CD4-positive, alpha-beta T cell treated with Interferon gamma for 1 hour (primary cell): ENCODE measurements at places on chromosomes 5 and 9.

DNA sequence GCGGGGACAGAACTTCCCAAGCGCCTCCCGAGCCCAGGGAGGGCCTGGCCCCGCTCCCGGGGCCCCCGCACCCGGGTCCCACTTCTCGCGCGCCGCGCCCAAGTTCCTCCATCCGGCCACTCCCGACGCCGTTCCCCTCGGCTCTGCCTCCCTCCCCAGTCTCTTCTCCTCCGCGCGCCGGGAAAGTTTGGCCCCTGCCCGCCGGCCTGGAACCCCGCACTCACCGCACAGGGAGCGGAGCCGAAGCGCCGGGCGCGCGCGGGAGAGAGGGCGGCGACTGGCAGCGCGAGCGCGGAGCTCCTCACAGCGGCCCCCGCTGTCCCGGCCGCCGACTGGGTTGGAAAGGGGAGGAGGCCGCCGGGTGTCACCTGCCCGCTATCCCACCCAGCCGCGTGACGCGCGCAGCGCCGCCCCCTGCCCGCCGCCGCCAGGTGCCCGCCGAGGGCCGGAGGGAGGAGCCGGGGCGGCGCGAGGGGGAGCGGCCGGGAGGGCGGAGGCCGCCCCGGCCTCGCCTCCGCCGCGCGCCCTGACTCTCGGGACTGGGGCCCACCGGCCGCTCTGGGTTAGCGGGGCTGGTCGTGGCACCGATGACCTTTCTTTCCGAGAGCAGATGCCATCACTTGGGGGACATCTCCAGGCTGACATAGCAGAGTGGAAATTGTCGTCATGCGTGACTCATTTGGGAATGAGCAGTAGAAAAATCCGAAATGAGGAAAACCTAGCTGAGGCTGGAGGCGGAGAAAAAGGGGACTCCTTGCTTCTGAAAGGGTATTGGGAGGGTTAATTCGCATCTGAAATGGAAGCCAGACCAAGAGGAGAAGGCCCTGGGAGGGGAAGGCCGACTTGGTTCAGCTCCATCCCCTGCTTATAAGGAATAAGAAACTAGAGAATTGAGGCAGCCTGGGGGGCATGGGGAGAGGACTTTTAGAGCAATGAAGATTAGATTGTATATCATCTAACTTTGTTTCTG, at the start of gene ELOVL7:
Gene ELOVL7, minus strand, starts transcription at position 334 of the 970 bp plus-strand sequence. CDS start 56,872 bp downstream, outside the sequence.
- peak; percentile 5 for DNase-seq

DNA sequence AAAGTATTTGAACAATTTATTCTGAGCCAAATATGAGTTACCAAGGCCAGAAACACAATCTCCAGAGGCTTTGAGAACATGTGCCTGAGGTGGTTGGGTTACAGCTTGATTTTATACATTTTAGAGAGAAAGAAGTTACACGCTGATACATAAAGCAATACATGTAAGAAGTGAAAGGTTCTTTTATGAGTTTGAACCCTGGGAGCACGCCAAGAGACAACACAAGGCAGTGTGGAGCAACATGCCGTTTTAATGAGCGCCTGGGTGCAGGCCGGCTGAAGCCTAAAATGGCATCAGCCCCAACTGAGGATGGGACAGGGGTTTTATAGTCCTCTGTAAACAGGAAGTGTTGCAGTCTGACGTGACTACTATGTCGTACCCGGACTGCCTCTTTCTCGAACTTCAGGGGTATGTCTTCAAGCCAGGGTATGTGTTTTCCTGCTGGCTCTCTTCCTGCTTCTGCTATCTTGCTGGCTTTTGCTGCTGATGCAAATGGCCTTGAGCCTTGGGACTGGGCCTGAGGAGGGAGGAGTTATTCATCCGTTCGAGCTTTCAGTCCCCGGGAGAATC, 193.7 kb downstream of the CYLC2 start:
- no peak for DNase-seq

DNA sequence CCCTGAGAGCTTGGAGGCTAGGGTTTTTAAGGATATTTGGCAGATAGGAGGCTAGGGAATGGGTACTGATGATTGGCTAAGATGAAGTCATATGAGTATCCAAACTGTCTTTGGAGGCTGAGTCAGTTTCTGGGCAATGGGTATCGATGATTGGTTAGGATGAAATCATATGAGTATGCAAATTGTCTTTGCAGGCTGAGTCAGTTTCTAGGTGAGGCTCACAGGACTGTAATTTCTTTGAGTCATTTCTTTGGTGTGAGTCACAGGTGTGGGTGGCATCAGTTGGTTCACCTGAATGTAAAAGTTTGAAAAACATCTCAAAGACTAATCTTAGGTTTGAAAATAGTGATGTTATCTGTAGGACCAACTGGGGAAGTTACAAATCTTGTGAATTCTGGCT, 1068.0 kb downstream of the NR2F1-AS1 start:
- DNase-seq = no peak

DNA sequence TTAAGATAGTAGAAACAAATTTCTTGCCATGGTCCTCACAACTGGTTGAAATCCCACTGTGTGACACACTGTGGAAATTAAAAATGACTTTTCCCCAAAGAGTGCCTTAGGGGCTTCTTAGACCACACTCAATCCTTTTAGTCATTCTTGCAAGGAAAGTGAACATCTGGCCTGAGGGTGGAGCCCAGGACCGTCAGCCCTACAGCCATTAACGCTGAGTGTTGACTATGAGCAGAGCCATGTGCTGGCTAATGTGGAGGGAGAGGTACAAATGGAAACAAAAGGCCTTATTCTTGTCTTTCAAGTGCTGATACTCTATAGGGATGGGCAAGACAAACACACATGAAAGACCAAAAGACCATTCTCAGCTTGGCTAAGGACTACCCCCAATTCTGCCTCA, 456.5 kb downstream of the ZSWIM6 start:
- DNase-seq = no peak

GRCh38 chr5:133242221-133242835, 190.5 kb downstream of the HSPA4 start:
- no peak for DNase-seq

DNA sequence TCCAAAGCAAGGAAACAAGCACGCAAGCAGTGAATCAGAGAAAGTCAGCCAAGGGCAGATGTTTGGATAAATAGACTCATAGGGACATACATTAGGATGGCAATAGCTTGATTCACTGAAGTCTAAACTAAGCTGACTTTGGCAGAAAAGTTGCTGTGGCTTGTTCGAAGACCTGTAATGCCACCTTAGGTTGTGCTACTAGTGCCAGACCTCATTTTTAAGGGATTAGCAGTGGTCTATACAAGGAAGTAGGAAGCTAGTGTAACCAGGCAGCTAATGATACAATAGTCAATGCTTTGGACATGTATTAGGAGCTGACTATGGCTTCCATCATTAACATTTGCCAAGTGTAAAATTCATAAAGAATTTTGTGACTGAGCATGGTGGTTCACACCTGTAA, 63.1 kb downstream of the FCHO2 start:
- no peak for DNase-seq

- DNase-seq = no peak
Measured at GRCh38 chr5:40616781-40617180, 62.9 kb upstream of the PTGER4 start.

- no peak for DNase-seq
Measured at GRCh38 chr5:57036761-57037160, 84.8 kb upstream of the MIER3 start.

GRCh38 chr5:88245241-88245892, 23.3 kb downstream of the TMEM161B start:
- no peak for DNase-seq

DNA sequence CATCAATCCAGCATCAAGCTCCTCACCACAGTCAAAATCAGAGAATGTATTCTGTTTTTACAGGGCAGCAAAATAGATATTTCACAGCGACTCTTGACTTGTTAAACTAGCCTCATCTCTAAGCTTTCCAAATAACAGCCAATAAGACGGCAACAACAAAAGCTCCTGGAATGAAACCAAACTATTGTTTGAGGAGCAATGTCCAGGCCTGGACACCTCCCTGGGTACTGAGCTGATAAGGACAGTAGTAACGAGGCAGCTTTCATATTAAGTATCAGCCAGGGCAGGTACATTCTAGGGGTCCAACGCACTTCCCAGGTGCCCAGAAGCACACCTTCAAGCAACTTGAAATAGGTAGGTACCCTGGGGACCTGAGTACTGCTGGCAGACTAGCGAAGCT, 260.3 kb downstream of the ENC1 start:
- no peak for DNase-seq

- no peak for DNase-seq
Measured at GRCh38 chr9:104882566-104882965, 45.4 kb downstream of the ABCA1 start.

GRCh38 chr5:19767987-19768386, 220.0 kb downstream of the CDH18 start:
- no peak for DNase-seq

DNA sequence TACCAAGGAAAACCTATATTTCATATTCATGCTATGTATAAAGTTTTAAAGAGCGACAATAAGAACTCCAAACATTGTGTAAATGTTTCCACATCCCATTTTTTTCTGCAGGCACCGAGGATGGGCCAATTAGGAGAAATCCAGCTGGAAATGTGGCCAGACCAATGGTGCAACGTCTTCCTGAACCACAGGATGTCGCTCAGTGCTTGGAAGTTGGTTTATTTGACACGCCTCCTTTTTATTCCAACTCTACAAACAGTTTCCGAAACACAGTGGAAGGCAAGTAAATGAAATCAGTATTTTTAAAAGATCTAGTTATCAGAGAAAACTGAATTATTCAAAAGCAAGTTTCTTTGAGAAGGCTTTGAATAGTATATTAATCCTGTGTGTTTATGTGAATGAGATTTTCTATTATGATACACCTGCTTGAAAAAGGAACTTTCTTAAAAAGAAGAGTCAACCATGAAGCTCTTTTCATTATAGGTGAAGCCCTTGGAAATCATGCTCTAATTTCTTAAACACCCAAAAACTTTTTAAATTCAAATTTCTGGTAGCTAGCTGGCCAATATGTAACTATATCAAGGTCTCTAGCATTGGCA, 9.1 kb downstream of the TYRP1 start:
- DNase-seq = no peak

GRCh38 chr9:16670791-16671190, 199.7 kb downstream of the BNC2 start:
- DNase-seq = no peak

DNA sequence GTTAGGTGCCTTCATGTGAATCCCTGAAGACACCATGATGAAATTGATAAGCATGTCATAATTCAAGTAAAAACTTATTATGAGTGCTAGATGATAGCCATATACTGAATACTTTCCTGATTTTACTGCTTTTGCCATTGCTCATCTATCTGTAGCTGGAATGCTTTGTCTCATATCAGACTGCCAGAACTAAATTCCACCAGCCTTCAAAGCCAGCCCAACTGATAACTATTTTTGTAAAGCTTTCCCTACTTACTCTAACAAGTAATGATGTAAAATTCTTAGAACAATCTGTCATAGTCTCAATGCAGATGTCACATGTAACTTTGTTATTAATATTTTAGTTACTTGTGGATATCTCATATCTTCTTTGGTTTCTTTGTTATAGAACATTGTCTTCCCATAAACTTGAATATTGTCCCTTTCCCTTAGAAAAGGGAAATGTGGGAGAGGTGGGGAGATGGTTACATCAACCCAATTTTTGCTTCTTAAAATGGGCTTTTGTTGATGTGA, 128.3 kb downstream of the ZCCHC7 start:
- DNase-seq = no peak

DNA sequence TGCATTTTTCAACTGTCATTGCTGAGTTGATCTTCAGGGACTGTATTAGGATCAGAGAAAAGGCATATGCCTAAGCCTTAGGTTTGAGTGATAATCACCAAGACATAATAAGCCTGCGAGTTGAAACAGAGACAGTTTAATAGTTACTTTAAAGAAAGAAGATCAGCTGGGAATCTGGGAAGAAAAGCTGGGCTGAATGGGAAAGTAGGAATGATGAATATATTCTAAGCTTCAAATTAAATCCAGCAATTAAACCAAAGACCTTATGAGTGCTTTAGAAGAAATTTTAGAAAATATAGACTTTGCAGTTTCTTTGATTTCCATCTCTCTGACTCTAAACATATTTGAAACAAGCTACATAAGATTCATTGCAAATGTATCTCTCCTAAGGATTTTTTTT, 222.3 kb downstream of the ENC1 start:
- DNase-seq = no peak

DNA sequence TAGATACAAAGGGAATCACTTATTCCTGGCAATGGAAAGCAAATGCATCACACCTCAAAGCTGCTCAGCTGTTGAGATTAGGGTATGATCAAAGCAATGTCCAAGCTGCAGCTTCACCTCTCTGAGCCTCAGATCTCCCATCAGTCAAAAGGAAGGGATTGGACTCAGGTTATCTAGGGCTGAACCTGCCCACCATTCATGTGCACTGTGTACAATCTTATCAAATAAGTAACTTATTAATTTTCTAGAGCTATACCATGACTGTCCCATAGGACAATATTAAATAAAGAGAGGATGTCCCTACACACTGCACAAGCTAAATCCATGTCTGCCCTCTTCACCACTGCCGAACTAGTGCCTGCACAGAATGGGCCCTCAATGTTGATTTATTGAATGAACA, 127.0 kb downstream of the HSD17B3 start:
- no peak for DNase-seq

DNA sequence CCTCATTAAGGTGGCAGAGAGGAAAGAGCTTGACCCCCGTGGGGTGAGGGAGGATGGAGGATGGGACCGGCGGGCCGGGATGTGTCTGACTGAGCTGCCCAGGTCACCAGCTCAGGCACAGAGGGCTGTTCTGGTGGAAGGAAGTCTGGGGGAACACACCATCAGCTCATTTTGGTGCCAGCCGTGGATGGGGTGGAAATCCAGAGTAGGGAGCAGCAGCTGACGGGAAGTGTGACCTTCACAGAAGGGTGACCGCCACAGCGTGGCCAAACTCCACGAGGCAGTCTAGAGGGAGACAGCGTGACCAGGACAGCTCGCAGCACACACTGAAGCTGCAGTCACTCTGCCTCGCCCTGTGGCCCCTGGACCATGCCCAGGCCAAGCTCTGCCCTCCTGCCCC, 45.3 kb upstream of the PHYKPL start:
- DNase-seq = no peak

- DNase-seq = no peak
Measured at GRCh38 chr9:91824601-91825305, 125.3 kb downstream of the ROR2 start.

- peak; percentile 49 for DNase-seq
Measured at GRCh38 chr9:115008536-115009270, 78.3 kb upstream of the TNFSF8 start.

- peak; percentile 52 for DNase-seq
Measured at GRCh38 chr5:172274951-172275753, 8.4 kb downstream of the UBTD2 start.

DNA sequence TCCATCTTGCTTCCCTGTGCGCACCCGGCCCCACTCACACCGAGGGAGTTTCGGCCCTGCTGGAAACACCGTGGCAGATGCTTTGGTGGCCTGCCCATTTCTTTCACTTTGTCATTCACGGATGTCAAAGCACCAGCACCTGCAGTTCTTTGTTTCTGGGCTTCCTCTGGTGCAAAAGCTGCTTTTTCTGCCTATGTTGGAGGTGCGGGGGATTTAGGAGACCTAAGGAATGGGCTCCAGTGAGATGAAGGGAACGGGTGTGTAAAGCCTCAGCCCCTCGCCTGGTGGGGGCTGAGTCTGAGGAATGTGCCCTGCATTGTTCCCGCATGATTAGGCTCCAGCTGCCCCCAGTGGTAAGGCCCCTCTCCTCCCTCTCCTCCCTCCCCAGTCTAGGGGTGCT, 62.3 kb downstream of the THBS4 start:
- DNase-seq = no peak

- no peak for DNase-seq
Measured at GRCh38 chr5:159550951-159551350, 220.7 kb upstream of the IL12B start.
